ENCODE measurements at places on chromosomes 4 and X.
A peak's percentile ranks its signal among the peaks of the same experiment; 100 is the strongest.

DNA sequence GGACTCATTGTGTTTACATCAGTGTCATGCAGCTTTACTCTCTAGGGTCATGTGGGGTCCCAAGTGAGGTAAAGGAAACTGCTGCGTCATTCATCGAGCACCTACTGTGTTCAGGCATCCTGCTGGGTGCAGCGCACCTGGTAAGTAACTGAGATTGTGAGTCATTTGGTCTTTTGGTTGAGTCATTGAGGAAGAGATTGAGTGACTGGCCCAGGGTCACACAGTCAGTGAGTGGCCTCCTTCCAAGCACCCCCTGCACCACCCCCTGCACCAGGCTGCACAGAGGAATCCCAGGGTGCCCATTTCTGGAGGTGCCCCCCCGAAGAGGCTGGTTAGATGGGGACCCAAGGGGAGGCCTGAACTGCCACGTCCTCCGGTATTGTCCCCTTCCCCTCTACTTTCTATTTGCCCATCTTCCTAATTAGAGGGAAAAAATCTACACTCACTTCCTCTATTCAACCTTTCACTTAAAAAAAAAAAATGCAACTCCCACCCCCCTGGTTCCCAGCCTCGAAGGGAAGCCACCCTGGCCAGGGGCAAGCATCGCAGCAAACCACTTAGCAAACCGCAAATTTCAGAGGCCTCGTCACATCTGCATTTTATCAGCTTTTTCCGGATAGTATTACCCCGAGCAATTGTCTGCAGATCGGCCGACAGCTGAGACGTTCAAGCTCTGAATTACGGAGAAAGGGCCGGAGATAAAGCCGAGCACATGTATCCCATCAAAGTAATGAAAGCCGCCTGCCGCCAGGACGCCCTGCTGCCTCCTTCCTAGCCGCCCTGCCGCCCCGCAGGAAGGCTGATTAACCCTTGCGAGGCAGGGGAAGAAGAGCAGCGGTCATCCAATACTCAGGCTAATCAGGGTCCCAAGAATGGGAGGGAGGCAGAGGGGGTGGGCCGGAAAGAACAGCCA lies 96.3 kb upstream of the MSX1 start:
- peak; percentile 90 for DNase-seq

DNA sequence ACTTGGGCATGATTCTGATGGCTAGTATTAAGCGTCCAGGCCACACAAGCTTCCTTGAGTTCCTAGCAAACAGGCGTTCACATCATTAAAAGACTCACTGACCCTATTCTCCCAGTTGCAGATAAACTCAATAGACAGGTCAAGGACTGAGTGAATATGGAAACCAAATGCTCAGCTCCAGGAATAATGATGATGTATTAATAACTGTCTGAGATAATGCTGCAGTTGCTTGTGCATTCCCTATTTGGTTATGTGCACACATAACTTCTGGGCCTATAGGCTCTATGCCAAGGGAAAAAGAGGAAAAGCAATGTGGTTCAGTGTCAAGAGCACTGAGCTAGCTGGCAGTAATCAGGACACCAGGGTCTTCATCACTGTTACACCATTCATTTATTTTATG lies 3.5 kb downstream of the RAB9B start:
- no peak for DNase-seq

GRCh38 chr4:153577053-153577452 lies 107.0 kb upstream of the TLR2 start:
- no peak for DNase-seq

- DNase-seq: peak; percentile 99
Observed at GRCh38 chr4:113355550-113356371, 306.3 kb downstream of the ANK2 start.

GRCh38 chr4:38562751-38563198 lies 101.2 kb upstream of the KLF3 start:
- peak; percentile 48 for DNase-seq

GRCh38 chr4:17613761-17614415 lies 553 bp upstream of the MED28 start:
- DNase-seq: peak; percentile 76

GRCh38 chrX:101219116-101219863 lies at the start of gene DRP2:
DRP2 (plus strand) TSS chrX:101219786; CDS start chrX:101231648, 11,862 bp downstream.
- peak; percentile 57 for DNase-seq

DNA sequence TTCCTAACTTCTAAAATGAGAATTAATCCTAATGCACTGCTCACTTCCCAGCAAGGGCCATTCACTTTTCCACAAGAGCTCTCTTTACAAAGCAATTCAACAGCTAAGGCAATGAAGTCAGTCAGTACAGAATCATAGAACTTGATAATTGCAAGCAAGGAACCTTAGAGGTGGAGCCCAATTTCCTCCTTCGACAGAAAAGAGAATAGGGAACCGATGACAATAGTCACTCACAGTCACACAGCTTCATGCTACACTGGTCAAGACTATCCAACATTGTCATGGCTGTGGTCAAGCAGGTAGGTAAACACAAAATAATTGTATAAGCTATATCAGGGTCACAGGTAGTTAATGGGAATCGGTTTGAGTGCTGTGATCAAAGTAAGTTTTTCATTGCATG lies 90.0 kb downstream of the ELOVL6 start:
- DNase-seq: no peak

DNA sequence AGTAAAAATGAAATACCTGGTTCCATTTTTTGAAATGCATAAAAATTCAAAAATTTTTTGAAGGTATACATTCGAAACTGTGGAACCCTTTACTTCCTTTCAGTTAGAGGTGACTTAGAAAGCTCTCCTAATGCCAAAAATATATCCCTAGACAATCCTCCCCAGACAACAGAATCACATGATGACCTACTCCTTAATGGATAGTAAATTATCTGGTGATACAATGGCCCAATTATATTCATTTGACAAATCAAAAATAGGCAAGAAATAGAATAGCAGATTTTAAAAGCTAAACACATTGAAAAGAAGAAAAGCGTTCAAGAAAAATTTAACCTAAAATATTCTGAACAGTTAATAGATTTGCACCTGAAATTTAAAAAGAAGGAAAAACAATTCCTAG lies 3.5 kb upstream of the UGT2A2 start:
- DNase-seq: no peak

GRCh38 chrX:40952855-40953254 lies 132.4 kb upstream of the USP9X start:
- no peak for DNase-seq

- no peak for DNase-seq
Observed at GRCh38 chr4:83107631-83108030, 6.9 kb downstream of the PLAC8 start.

GRCh38 chr4:75058486-75058885 lies 125.6 kb downstream of the PARM1 start:
- DNase-seq: no peak

DNA sequence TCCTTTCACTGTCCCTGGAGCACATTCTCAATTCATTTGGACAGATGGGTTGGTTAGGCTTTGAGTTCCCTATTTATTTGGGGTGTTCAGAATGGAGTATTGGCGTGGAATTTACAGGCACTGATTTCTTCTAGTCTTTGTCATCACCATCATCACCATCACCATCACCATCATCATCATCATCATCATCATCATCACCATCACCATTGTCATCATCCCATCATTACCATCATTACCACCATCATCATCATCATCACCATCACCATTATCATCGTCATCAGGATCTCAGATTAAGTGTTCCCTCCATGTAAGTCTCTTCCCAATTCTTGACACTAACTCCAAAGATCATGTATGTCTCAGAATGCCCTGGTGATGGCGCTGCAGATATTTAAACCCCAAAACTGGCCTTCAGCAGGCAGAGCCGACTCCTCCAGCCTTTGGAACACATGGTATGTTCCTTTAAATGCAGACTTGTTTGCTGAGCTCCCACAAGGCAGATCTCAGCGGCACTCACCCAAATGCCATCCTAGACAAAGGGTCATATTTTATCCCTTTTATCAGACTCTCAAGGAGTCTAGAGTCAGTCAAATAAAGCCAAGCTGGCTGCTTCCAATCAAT lies 19.8 kb upstream of the FAM9A start:
- DNase-seq: peak; percentile 6

GRCh38 chr4:40322811-40323210 lies 12.3 kb upstream of the CHRNA9 start:
- DNase-seq: peak; percentile 43

GRCh38 chrX:150352114-150352513 lies 11.0 kb upstream of the MAMLD1 start:
- DNase-seq: peak; percentile 52

DNA sequence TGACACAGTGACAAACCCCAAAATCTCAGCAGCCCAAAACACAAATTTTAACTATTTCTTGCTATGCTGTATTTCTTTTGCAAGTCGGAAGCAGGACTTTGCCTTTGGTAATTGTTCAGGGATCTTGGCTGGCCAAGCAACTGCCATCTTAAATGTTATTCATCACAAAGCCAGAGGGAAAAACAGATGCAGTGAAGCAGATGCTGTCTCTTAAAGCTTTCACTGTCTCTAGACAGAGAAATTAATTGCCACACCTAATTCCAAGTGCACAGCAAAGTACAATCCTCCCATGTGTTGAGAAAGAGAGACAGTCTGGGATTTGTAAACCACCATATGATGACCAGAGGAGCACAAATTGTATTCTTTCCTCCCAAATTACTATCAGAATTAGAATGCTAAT lies 30.0 kb upstream of the GALNT7 start:
- DNase-seq: no peak

Data from fibroblast of skin of right biceps (primary cell).